ENCODE measurements at places on chromosomes 3 and 15. TPM values are rescaled to one million over a fixed set of nuclear protein-coding genes. Genes with fewer than 3 reads are reported as not detected.

Gene IL12A
- total RNA-seq: 1.4 TPM

Gene ARHGAP11A
- 14.1 TPM for total RNA-seq

Gene GOLGA8T
- total RNA-seq: 0.69 TPM

Gene MINDY4B
- total RNA-seq: not detected

Gene IMPG2
- 6.9 TPM for total RNA-seq

Gene SGO1
- total RNA-seq: 3.5 TPM

Gene CCK
- 14.5 TPM for total RNA-seq

Gene RHOV
- 7.4 TPM for total RNA-seq

Gene SMCO1
- not detected for total RNA-seq

Gene ANKUB1
- 4.2 TPM for total RNA-seq

Gene SEMA3B
- total RNA-seq: 2.8 TPM

Gene TRAT1
- total RNA-seq: not detected

Gene GOLGA8S
- 0.23 TPM for total RNA-seq

Gene HGD
- 0.69 TPM for total RNA-seq

Gene ACOX2
- total RNA-seq: 5.1 TPM

Gene SLC22A13
- 0.69 TPM for total RNA-seq

Gene SERPINI1
- total RNA-seq: 130 TPM

Gene TRH
- total RNA-seq: 29.1 TPM

Gene ELL3
- total RNA-seq: 3.9 TPM

Gene LDHAL6B
- not detected for total RNA-seq

Gene CYP8B1
- total RNA-seq: not detected

Gene ITPR1
- total RNA-seq: 34.1 TPM

Gene PLSCR5
- 3.0 TPM for total RNA-seq

Gene AMIGO3
- 0.92 TPM for total RNA-seq

Gene CP
- 12.0 TPM for total RNA-seq
